ENCODE measurements at places on chromosomes 2 and 18. TPM values are rescaled to one million over a fixed set of nuclear protein-coding genes. Genes with fewer than 3 reads are reported as not detected.

ESPNL gene
- 0.63 TPM for total RNA-seq

STON1 gene
- total RNA-seq = 5.5 TPM

TUBB8B gene
- 0.55 TPM for total RNA-seq

CPLX4 gene
- not detected for total RNA-seq

BMP10 gene
- total RNA-seq = 0.43 TPM

KCNG2 gene
- not detected for total RNA-seq

CNDP1 gene
- total RNA-seq = 0.19 TPM

ALS2 gene
- total RNA-seq = 8.8 TPM

- DNase-seq = no peak
Observed at GRCh38 chr18:60047556-60047955, 147.8 kb downstream of the PMAIP1 start.

- DNase-seq = peak; percentile 100
Observed at GRCh38 chr18:11980494-11981191, 664 bp upstream of the IMPA2 start.

- DNase-seq = no peak
Observed at GRCh38 chr2:14417551-14417950, 215.0 kb upstream of the LRATD1 start.

GRCh38 chr18:8151181-8151580, 458.1 kb upstream of the RAB12 start:
- DNase-seq = no peak

- no peak for DNase-seq
Observed at GRCh38 chr2:174681099-174682006, 82.9 kb downstream of the CHRNA1 start.

DNA sequence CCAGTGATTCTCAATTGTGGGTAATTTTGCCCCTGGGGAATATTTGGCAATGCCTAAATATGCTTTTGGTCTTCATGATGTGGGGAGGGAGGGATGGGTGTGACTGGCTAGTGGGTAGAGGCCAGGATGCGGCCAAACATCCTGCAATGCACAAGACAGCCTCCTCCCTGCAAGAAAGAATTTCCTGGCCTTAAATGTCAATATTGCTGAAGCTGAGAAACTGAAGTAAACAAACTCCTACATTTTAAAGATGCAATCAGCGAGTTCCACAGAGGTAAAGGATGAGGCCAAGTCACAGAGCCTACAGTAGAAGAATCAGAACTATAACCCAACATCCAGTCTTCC, 272.9 kb upstream of the EPHA4 start:
- DNase-seq = no peak

- no peak for DNase-seq
Observed at GRCh38 chr18:58896268-58896667, 31.6 kb downstream of the ZNF532 start.

GRCh38 chr2:28778392-28778791, 26.8 kb downstream of the PPP1CB start:
- no peak for DNase-seq

Data from mucosa of descending colon (tissue), 3 donors.